Osteoblast (primary cell): ENCODE measurements at places on chromosomes 4 and X. TPM values are rescaled to one million over a fixed set of nuclear protein-coding genes. Genes with fewer than 3 reads are reported as not detected.

Gene GIMD1
- total RNA-seq: not detected in 2 replicates

Gene MAGEH1
- 25.0 and 29.8 TPM in 2 replicates for total RNA-seq

Gene CITED1
- total RNA-seq: not detected in 2 replicates

Gene FAM9B
- total RNA-seq: not detected in 2 replicates

Gene FMR1NB
- total RNA-seq: not detected in 2 replicates

Gene ZIC3
- total RNA-seq: not detected in 2 replicates

Gene PGAM4
- not detected in 2 replicates for total RNA-seq

Gene CWH43
- not detected in 2 replicates for total RNA-seq

Gene PITX2
- total RNA-seq: 0.36 and 0.59 TPM in 2 replicates

Gene JADE3
- total RNA-seq: 4.7 and 5.0 TPM in 2 replicates

Gene ARHGAP6
- 2.2 and 5.0 TPM in 2 replicates for total RNA-seq

Gene SLITRK4
- total RNA-seq: 0.29 and 0.36 TPM in 2 replicates

Gene GAGE13
- total RNA-seq: not detected in 2 replicates
